CD4-positive, alpha-beta T cell treated with Interferon alpha-2 for 1 hour (primary cell): ENCODE measurements at places on chromosomes 2 and 18.

DNA sequence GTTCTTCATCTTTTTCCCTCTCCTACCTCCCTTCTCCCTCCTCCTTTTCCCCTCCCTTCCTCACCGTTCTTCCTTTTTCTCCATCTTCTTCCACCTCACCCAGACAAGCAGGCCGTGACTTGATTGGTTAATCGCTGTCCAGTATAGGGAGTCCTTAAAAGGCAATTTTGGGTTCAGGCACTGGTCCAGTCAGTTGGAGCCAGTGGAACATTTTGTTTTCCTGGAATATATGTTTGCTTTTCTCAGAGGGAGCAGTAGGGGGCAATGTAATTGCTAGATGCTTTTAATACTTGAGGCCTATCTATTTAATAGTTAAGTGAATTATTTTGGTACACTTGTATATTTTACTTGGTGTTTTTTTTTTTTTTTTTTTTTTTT lies 15.0 kb downstream of the ELAC1 start:
- no peak for DNase-seq

GRCh38 chr2:13649918-13650317 lies 933.2 kb downstream of the TRIB2 start:
- no peak for DNase-seq

DNA sequence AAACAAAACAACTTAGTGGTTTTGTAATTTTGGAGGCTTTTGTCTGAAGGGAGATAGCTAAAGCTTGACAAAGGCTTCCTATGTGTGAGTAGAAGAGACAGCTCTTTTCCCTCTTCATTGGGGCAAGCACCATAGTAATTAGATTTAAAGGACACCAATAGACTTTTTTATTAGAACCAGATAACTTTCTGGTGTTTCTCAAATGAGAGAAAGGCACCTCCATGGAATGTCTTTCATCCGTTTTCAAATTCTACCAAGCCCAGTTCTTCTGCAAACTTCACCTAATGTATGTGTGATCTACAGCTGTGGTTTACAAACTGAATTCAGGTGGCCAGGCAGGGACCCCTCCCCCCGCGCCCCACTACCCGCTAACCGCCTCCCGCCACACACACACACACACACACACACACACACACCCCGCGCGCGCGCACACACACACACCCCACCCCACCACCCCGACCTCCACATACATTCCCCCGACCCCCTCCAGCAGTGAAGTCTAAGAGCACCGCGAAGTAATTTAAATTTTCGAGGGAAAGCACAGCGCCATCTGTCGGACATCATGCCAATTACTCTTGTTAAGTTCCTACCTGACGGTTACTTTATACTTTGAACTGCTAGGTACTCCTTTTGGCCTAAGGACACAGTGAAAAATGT lies 31.6 kb upstream of the PPP1R1C start:
- DNase-seq, result peak; percentile 65

DNA sequence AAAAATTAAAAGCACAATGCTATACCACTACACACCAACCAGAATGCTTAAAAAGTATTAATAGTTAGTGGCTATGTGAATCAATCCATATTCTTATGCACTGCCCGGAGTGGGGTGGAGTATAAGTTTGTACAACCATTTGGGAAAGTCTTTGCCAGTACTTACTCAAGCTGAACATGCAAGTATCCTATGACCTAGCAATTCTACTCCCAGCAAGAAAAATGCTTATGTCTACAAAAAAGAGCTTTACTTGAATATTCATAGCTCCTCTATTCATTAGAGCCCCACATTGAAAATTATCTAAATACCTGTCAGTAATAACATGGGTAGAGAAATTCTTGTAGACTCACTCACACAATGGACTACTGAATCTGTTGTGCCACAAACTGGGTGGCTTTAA lies 21.4 kb upstream of the CNOT11 start:
- no peak for DNase-seq

DNA sequence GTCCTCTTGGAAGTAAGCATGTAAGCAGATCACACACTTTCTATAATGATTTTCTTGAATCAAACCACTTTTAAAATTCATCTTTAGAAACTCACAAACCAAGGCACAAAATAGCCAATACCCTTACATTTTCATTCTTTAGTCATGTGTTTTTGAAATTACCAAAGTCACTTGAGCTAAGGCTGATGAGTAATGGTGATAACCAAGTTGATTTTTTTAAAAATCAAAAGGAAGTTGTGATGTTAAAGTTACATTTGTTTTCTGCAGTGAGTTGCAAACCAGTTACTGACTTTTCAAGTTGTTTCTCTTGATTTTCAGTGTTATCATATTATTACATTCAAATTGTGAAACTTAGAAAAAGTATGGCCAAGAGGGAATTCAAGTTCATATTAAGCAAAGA lies 21.5 kb upstream of the IL18RAP start:
- no peak for DNase-seq

DNA sequence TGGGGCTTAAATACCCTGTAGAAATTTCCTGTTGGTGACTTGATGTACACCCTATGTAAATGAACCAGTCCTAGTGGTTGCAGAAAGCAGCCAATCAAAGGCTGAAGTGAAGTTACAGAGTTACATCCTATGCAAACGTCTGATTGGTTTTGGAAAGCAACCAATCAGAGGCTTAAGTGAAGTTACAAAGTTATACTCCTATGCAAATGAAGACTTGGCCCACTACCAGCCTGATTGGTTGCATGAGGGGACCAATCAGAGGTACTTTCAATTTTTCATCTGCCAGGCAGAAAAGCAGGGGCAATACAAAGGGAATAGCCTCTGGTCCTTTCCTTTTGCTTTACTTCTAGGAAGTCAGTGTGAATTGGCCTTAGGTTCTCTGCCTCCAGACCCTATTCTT lies 13.6 kb upstream of the ZNF397 start:
- no peak for DNase-seq

DNA sequence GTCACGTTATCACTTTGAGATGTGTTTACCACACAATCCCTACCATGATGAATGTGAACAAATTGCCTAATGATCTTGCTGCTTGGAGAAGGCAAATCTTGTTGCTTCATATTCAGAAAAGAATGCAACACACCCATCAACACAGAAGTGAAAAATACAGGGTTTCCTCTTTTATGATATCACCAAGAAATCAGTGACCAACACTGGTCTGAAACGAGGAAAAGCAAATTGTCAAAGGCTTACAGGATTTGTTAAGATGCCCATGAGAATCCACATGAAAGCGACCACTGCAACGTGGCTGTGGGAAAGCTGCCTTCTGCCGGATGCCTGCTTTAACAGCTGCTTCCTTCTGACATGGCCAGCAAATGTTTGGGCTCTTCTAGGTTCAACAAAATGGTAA lies 397.6 kb upstream of the LRATD1 start:
- DNase-seq, result no peak

DNA sequence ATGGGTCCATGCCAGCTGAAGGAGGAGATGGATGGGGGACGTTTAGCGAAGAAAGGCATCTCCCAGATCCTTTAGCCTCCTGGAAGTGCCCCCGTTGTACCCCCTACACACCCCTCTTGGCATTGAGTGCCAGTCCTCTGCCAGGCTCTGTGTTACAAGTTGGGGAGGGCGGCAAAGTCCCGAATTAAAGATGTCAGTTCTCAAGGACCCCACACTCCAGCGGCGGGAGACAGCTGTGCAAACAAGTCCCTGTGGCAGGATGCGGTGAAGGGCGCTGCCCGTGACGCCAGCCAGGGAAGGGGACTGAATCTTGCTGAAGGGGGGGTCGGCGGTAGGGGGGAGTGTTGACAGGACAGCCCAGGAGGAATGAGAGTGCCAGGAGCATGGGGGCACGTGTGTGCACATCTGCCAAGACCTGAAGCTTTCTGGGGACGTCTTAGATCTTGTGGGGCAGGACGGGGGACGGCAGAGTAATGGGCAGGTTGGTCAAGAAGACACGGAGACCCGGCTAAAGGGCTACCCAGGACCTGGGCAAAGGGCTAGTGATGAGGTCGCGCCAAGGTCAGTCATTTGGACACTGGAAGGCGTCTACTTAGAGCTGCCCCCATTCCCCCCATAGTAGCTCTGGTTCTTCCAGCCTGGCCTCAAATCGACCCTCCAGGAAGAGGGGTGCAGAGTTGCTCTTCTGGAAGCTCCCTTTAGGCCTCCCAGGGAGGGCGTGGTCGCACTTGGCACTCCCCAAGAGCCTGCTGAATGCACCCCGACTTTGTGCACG lies 2.8 kb upstream of the CTDSP1 start:
- DNase-seq, result peak; percentile 79

- DNase-seq, result no peak
Observed at GRCh38 chr18:3455907-3456685, 6.1 kb downstream of the TGIF1 start.

DNA sequence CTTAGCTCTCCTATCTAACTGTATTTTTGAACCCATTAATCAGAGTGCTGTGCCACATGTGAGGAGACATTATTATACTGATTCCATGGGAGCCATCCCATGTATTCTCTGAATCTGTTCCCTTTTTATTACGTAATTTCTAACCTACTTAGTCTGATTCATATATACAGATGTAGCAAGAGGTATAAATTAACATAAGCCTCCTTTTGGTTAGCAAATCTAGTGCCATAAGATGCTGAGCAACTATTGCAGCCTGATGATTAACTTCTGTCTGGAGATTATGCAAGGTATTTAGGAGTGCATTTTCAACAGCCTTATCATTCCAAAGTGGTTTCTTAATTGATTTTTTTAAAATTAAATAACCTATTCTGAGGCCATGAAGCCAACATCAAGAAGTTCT lies 114.1 kb upstream of the MSH2 start:
- DNase-seq, result no peak

DNA sequence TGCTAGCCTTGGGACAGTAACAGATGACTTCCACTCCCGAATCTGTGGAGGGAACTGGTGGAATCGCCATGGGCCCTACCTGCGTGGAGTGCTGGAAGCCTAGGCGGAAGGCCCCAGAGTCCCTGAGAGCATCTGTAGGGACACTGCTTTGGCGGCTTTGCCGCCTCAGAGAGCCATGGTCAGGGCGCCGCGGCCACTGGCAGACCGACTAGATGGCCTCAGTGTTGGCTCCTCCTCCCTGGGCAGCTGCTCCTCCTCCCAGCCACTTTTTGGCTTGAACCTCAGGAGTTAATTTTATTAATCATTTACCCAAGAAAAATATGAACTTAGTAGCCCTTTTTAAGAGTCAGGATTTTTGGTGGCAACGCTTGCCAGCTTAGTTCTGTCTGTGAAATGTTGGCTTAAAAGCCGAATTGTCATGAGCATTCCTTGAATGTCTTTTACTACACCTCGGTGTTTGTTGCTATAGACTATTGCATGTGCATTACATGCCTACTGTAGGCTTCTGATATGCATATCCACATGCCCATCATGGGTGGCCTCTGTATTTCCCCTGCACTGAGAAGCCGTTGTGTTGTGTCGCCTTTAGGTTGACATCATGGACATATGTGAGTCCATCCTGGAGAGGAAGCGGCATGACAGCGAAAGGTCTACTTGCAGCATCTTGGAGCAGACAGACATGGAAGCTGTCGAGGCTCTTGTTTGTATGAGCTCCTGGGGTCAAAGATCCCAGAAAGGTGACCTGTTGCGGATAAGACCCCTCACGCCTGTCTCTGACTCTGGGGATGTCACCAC lies 2.4 kb downstream of the KLF11 start:
- no peak for DNase-seq

- DNase-seq, result no peak
Observed at GRCh38 chr2:191190861-191191552, 40.2 kb upstream of the STAT4 start.

GRCh38 chr2:235666213-235666781 lies 172.5 kb downstream of the AGAP1 start:
- DNase-seq, result no peak

DNA sequence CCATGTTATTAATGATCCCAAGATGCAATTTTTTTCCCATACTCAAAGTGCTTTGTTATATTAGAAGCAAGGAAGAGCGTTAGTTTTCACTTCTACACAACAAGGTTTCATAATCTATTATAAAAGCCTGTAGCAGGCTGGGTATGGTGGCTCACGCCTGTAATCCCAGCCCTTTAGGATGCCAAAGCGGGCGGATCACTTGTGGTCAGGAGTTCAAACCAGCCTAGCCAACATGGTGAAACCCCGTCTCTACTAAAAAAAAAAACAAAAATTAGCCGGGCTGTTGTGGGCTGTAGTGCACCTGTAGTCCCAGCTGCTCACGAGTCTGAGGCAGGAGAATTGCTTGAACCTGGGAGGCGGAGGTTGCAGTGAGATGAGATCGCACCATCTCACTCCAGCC lies 19.0 kb upstream of the SERPINB2 start:
- DNase-seq, result no peak

- DNase-seq, result no peak
Observed at GRCh38 chr18:34261865-34262780, 37.4 kb upstream of the NOL4 start.

DNA sequence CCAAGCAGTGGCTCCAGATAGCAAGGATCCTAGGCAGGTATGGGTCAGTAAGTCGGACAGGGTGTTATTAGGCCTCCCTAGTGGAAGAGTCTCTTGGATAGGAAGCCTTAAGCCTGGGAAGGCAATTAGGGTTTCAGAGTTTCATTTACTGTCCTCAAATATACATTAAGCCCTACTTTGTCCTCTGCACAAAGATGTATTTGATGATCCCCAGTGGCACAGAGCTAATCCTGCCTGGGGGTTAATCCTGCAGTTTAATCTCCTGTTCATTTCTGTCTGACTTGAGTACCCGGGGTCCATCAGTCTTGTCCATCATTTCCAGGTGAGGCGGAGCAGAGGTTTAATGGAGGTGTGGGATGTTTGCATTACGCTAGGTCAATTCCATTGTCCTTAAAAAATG lies 62.0 kb downstream of the MTCL1 start:
- DNase-seq, result no peak

DNA sequence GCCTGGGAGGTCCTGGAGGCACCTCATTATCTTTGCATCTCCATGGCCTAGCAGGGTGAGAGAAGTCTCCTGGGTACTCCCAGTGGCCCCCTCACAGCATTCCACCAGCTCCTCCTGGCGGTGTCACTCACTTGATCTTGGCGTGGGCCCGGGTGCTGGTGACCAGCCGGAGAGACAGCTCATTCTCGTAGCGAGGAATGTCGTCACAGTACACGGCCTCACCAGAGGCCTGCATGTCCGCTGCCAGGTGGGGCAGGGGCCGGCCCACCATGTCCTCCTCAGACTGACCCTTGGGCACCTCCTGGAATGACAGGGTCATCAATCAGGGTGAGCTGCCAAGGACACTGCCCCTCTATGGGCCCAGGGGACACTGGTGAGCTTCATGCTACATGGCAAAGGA lies 42.4 kb downstream of the XDH start:
- no peak for DNase-seq

DNA sequence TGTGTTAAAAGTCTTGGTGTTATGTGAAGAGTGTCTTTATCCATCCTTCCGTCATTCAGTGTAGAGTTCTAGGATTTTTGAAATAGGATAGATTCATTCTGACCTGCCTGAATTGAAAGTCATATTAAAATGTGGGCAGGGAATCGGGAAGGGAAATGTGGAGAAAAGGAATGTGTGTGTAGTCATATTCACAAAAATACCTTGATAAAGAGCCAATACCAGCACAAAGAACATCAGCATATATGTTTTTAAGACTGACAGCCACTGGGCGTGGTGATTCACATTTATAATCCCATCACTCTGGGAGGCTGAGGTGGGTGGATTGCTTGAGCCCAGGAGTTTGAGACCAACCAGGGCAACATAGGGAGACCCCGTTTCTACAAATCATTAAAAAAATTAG lies 188.1 kb downstream of the CAMKMT start:
- DNase-seq, result no peak
